ENCODE measurements at places on chromosomes 7 and 10. TPM values are rescaled to one million over a fixed set of nuclear protein-coding genes. Genes with fewer than 3 reads are reported as not detected.

SYT15 gene
- total RNA-seq, result not detected

PSD gene
- total RNA-seq, result 3.9 TPM

RNLS gene
- 10.2 TPM for total RNA-seq

CRHR2 gene
- not detected for total RNA-seq

SPDYE5 gene
- 0.12 TPM for total RNA-seq

NUDT13 gene
- total RNA-seq, result 1.8 TPM

ORC5 gene
- 25.1 TPM for total RNA-seq

ABCB4 gene
- total RNA-seq, result 0.44 TPM

AGR3 gene
- not detected for total RNA-seq

UROS gene
- 69.7 TPM for total RNA-seq

ATP5F1C gene
- 287 TPM for total RNA-seq

GLI3 gene
- total RNA-seq, result 3.4 TPM

CDC14C gene
- not detected for total RNA-seq

PNLIPRP2 gene
- not detected for total RNA-seq

SRRT gene
- total RNA-seq, result 60.2 TPM

IRF5 gene
- total RNA-seq, result 0.37 TPM

KCNIP2 gene
- 0.62 TPM for total RNA-seq

RPA3 gene
- total RNA-seq, result 66.8 TPM

CAV2 gene
- 112 TPM for total RNA-seq

EVX1 gene
- total RNA-seq, result not detected

CPN1 gene
- not detected for total RNA-seq

POLR2J2 gene
- total RNA-seq, result 3.2 TPM

ANKRD61 gene
- 0.44 TPM for total RNA-seq

HERPUD2 gene
- 16.6 TPM for total RNA-seq

TRAPPC14 gene
- total RNA-seq, result 10.9 TPM

PRSS37 gene
- total RNA-seq, result not detected

ZCCHC24 gene
- total RNA-seq, result 19.6 TPM

ZP3 gene
- total RNA-seq, result 0.55 TPM
